Activated CD4-positive, alpha-beta T cell treated with anti-CD3 and anti-CD28 coated beads, Interleukin-2, amount 50 U/mL, for 4 hours (primary cell): ENCODE measurements at places on chromosomes 13 and 19.

DNA sequence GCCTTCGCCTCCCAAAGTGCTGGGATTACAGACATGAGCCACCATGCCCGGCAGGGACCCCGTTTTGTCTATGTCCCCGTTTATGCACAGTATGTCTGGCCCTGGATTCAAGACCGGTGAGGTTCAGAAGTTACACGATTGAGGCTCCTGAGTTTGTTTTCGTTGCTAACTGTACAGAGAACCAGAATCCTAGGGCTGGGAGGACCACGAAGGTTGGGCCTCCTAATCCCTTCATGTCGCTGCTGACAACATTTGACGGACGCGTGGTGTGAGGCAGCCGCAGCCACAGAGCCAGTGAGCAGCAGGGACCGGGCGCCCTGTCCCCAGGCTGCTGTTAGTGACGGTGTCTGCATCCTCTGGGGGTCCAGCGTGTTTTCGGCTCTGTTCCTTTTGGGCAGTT is 91.4 kb downstream of the ATP11A start:
- DNase-seq = no peak

- no peak for DNase-seq
Measured at GRCh38 chr19:32555786-32556185, 25.2 kb upstream of the PDCD5 start.

DNA sequence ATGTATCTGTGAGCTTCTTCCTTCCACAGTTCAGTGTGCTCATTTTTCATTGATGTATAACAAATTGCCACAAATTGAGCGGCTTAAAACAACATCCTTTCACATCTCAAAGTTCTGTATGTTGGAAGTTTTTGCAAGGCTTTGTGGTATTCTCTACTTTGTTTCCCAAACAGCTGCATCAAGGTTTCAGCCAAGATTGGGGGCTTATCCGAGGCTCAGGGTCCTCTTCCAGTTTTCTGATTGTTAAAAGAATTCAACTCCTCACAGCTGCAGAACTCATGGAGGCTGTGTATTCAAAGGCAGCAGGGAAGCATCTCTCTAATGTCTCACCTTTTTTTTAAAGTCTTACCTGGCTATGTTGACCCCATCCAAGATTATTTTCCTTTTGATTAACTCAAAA is 1369.8 kb downstream of the PCDH9 start:
- DNase-seq = no peak

- no peak for DNase-seq
Measured at GRCh38 chr13:60170414-60170813, 6.7 kb upstream of the DIAPH3 start.

DNA sequence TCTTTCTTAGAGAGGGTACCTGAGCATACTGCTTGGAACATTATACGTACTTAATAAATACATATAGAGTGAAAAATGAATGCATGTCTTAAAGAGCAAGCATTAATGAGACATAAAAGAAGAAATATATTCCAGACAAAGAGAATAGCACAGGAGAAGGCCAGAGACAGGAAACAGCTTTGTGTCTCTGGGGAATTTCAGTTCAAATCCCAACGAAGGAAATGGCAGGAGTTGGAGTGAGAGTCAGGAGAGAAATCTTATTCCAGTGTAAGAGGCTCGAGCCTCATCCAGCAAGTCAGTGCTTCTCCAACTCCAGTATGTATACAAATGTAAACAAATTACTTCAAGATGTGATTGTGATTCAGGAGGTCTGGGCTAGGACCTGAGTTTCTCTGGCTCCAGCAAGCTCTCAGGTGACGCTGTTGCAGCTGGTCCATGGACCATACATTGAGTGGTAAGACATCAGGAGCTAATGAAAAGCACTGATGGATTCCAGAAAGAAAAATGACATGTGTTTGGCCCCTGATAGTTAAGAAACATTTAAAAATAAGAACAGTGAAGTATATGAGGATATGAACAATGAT is 108.2 kb downstream of the RAP2A start:
- no peak for DNase-seq

DNA sequence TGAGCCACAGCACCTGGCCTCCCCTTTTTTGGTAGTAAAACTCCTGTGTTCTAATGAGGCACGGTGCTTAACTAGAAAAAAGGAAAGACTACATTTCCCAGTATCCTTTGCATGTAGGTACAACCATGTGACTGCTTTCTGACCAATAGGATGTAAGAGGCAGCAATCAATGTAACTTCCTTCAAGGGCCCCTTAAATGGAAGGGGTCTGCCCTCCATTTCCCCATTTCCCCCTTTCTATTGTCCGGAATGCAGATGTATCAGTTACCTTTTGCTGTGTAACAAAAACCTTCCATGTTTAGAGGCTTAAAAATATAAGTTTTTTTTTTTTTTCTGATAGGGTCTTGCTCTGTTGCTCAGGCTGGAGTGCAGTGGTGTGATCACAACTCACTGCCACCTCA is 2.2 kb downstream of the GPR32 start:
- no peak for DNase-seq

- no peak for DNase-seq
Measured at GRCh38 chr19:924553-925086, 1.2 kb upstream of the ARID3A start.

DNA sequence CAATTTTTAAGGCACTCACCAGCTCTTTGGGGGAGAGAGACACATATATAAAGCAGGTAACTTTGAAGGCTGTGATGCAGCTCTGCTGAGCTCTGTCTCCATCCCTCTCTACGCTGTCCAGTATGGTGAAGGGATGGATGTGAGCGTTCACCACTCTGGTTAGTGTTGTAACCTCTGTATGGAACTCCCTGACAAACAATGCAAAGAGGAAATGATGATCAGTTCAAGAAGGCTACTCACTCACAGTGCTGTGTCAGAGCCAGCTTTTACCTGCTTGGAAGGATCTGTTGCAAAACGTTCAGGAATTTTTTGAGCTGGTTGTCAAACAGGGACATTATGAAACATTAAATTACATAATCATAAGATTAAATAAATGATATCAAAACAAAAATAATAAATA is 90.8 kb upstream of the SLC10A2 start:
- no peak for DNase-seq

GRCh38 chr13:110949628-110950027 is 34.8 kb upstream of the ANKRD10 start:
- DNase-seq = no peak
